ENCODE measurements at places on chromosomes 5 and 9. TPM values are rescaled to one million over a fixed set of nuclear protein-coding genes. Genes with fewer than 3 reads are reported as not detected.

Gene AMBP
- not detected for total RNA-seq

Gene IFNB1
- total RNA-seq, result 1.4 TPM

GRCh38 chr5:37888476-37888875 lies 48.6 kb upstream of the GDNF start:
- DNase-seq, result no peak

DNA sequence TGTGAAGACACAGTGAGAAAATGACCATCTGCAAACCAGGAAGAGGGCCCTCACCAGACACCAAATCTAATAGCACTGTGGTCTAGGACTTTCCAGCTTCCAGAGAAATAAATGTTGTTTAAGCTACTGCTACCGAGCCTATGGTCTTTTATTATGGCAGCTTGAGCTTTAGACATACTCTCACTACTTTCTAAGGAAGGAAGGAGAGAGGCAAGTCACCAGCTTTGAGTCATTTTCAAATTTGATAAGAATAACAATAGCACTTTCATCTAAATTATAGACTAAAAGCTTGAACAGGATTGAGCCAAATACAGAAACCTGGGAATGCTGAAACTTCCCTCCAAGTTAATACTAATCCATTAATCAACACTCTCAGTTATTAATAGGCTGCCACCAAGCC lies 64.4 kb downstream of the PLPPR1 start:
- no peak for DNase-seq

- no peak for DNase-seq
Observed at GRCh38 chr5:42855386-42855785, 43.7 kb upstream of the SELENOP start.
